Dermis microvascular lymphatic vessel endothelial cell (primary cell): ENCODE measurements at places on chromosomes 13 and 19.

DNA sequence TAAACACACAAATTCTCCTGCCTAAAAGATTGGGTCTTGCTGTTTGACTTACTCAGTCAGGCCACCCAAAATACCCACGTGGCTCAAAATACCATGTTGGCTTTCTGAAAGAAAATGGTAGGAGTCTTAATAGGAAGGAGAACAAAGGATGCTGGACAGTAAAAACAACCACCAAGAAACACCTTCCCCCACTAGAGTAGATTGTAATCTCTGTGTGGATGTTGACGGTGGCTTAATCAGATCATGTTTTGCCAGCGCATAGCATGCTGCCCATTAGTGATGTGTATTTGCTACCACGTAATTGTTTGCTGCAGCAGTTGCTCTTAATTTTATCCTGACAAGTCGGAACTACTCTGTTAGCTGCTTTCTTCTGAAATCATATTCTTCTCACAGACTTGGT lies 1229.3 kb upstream of the SLC10A2 start:
- DNase-seq: no peak

- no peak for DNase-seq
Measured at GRCh38 chr19:35127871-35128270, 7.0 kb downstream of the LGI4 start.

- no peak for DNase-seq
Measured at GRCh38 chr19:18432275-18433014, 5.5 kb downstream of the ISYNA1 start.

DNA sequence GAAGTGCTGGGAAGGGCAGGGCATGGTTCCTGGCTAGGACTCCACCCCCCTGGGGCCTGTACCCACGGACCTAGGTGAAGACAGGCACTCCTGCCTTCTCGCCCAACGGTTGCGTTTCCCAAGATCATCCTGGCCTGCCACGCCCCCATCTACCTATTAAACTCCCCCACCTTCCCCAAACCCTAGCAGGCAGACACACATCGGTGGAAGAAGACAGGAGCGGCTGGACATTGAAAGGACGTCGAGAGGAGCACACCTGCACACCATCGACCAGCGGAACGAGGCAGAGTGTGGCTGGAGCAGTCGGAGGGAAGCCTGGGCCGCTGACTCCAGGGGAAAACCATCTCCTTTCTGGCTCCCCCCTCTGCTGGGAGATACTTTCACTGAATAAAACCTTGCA lies 45.6 kb upstream of the ALOX5AP start:
- no peak for DNase-seq

DNA sequence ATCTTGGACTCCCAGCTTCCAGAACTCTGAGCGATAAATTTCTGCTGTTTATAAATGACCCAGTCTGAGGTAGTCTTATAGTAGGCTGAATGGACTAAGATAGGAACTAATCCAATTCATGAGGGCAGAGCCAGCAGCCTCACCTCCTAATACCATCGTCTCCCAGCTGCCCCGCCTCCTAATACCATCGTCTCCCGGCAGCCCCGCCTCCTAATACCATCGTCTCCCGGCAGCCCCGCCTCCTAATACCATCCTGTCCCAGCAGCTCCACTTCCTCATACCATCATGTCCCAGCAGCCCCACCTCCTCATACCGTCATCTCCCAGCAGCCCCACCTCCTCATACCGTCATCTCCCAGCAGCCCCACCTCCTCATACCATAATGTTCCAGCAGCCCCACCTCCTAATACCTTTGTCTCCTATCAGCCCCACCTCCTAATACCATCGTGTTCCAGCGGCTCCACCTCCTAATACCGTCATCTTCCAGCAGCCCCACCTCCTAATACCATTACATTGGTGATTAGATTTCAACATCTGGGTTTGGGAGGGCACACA lies 2.4 kb upstream of the ARGLU1 start:
- no peak for DNase-seq

GRCh38 chr13:56706485-56706884 lies 434.2 kb upstream of the PRR20A start:
- DNase-seq: no peak

GRCh38 chr13:53028063-53028462 lies 550 bp upstream of the OLFM4 start:
- DNase-seq: no peak

GRCh38 chr13:83327091-83327490 lies 555.2 kb downstream of the SLITRK1 start:
- DNase-seq: no peak

DNA sequence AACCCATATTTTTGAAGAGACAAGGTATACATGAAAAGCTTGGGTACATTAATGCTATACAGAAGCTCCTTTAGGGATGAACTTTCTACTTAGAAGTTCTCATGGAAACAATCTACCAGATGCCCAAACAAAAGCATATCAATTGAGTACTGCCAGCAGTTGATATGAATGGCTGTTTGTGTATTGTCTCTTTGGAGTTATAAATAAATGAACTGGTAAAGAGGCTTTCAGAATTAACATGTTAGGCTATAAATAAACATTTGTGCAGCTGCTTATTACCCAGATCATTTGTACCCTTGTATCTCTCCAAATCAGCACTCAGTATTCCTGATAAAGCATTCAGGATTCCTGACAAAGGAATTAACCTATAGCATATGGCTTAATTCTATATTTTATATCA lies 418.9 kb downstream of the FGF14 start:
- DNase-seq: no peak

DNA sequence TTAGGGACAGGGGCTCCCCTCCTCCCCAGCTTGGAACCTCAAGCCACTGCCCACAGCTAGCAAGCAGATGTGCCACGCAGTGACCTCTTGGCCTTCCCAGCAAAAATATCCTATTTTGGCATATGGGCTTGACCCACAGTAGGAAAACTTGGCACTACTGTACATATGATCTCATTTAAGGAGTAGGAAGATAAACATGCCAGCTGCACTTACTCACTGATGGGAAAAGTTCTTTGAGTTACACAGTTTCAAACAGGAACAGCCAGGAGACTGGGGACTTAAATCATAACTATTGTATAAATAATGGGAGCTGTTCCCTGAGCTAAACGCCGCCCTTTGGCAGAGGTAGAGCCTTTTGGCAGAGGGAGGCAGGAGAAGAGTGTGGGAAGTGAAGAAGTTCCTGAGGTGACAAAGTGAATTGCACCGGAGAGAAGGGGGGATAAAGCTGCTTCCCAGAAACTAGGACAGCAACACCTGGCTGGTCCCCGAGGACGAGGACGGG lies 6.1 kb downstream of the SACS start:
- peak; percentile 94 for DNase-seq

DNA sequence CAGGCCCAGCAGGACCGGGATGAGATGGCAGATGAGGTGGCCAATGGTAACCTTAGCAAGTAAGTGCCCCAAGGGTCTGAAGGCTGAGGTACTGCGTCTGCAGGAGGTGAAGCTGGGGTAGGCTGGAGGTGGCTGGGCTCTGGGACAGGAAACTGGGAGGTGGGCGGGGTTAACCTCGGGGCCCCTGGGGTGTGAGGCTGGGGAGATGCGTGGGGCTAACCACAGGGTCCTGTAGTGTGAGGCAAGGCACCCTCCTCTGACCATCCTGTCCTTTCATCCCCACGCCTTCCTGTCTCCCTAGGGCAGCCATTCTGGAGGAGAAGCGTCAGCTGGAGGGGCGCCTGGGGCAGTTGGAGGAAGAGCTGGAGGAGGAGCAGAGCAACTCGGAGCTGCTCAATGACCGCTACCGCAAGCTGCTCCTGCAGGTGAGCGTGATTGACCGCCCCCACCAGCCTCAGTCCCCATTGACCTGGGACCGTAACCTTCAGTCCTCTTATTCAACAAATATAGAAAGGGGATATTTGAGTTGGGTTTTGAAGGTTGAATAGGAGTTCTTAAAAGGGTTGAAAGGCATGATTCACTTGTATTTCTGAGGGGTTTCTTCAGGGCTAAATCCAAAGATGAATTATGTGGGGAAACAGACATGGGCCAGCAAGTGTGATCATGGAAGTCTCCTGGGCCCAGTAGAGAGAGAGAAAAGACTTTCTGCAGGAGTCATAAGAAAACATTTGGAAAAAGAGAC lies 35.7 kb downstream of the KCNC3 start:
- no peak for DNase-seq
